ENCODE measurements at places on chromosomes 1 and 21.

- DNase-seq, result no peak
Measured at GRCh38 chr1:25049190-25049589, 119.1 kb upstream of the RUNX3 start.

DNA sequence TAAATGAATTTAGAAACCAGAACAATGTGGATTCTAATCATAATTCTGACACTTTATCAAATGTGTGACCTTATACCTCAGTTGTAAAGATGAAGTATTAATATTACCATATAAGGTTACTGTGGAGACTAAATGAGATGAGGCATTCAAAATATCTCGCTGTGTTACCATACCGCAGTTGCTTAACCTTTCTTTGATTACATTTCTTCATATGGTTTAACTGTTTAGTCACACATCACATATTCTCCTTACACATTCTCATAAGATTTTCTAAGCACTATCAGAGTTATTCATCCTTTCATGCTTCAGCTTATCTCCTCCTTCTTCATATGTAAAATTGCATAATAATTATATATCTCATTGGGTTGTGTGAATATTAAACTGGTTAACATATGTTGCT lies 88.9 kb downstream of the LRRC53 start:
- no peak for DNase-seq

GRCh38 chr1:152752225-152752624 lies 5.6 kb upstream of the KPRP start:
- no peak for DNase-seq

- no peak for DNase-seq
Measured at GRCh38 chr21:34962586-34963222, 86.4 kb downstream of the RUNX1 start.

- no peak for DNase-seq
Measured at GRCh38 chr21:34691390-34692032, 22.7 kb downstream of the CLIC6 start.

Data from T-helper 22 cell (primary cell).